GM12892 (cell line): ENCODE measurements at places on chromosomes 1 and 21.

GRCh38 chr1:5692664-5693063, 299.6 kb downstream of the NPHP4 start:
- no peak for DNase-seq

- no peak for DNase-seq
Measured at GRCh38 chr21:32803651-32804050, 32.1 kb upstream of the PAXBP1 start.

- DNase-seq, result no peak
Measured at GRCh38 chr1:109807822-109808680, 44.3 kb upstream of the EPS8L3 start.

GRCh38 chr1:98373056-98373455, 288.5 kb upstream of the SNX7 start:
- DNase-seq, result no peak

DNA sequence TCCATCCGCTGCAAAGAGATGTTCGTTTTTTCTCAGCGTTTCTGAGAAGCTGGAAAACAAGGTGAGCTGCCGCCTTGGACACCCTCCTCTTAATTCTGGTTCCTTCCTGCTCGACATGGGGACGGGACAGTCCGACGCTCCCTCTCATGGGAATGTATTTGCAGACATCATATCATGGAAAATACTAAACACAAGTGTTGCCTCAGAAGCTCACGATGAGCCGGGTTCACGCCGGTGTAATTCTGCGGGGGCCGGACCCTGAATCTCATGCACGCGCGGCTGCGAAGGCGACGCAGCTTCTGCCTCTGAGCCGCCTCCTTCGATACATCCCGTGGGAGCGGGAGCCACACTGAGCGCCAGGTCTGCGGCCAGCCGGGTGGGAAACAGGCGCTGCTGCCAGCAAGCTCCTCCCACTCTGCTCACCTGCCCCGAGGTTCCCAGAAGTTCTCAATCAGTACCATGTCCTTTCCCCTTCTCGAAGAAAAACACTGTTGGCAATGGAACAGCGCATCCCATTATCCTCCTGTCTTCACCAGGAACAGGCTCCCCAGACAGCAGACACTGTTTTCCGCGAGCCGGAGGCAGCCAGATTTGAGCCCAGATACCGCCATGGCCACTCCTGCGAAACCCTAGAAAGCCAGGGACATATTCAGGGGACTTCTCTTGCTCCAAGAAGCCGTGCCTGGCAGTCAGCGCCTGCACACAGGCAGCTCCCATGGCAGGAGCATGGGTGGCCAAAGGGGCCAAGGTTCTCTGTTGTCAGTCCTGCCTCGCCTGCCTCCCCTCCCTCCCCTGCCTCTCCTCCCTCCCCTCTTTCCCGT, 98.0 kb downstream of the WDR4 start:
- DNase-seq, result no peak

GRCh38 chr1:118993700-118994026, 5.5 kb upstream of the TBX15 start:
- DNase-seq, result no peak

DNA sequence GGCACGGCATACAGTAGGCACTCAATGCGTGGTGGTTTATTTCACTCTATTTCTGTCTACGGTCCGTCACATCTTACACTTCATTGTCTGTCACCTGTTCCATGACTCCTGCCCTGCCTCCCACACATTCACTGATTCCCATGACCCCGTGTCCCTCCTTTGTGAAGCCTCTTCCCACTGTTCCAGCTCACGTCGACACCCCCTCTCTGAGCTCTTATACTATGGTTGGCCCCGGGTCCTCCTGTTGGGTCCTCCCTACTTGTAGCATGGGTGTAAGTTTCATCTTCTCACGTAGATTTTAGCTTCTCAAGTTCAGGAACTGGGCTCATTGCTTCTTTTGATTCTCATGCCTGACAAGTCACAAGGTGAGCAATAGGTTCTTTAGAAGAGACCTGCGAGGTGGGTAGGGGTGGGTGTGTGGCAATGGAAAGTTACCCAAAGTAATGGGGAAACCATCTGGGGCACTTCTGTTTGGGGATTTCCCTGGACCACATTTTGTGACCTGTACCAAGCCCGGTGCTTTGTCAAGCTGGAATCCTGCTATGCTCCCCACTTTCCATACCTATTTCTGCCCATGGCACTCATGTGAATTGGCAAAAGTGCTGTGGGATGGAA, 22.1 kb upstream of the IL10 start:
- no peak for DNase-seq

GRCh38 chr1:76494807-76495206, 372.5 kb upstream of the ST6GALNAC5 start:
- DNase-seq, result no peak

DNA sequence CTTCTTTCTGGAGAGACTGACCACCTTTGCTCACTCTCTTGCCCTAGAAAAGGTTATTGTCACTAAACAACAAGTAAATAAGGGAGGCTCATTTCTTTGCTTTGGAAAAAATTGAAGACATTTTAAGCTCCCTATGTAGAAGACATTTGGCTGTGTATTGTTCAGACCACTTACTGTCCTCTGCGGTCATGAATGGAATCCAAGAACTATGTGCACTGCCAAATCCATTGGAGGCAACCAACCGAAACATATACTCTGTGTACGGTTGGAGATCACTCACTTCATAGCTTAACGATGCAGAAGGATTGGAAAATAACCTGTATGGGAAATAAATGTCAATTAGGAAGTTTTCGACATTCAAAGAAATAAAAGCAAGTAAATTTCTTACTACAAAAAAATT, 332.8 kb downstream of the KCTD3 start:
- DNase-seq, result no peak

GRCh38 chr1:233750139-233750538, 136.2 kb downstream of the KCNK1 start:
- no peak for DNase-seq

GRCh38 chr1:228927946-228928898, 192.9 kb downstream of the RHOU start:
- no peak for DNase-seq

DNA sequence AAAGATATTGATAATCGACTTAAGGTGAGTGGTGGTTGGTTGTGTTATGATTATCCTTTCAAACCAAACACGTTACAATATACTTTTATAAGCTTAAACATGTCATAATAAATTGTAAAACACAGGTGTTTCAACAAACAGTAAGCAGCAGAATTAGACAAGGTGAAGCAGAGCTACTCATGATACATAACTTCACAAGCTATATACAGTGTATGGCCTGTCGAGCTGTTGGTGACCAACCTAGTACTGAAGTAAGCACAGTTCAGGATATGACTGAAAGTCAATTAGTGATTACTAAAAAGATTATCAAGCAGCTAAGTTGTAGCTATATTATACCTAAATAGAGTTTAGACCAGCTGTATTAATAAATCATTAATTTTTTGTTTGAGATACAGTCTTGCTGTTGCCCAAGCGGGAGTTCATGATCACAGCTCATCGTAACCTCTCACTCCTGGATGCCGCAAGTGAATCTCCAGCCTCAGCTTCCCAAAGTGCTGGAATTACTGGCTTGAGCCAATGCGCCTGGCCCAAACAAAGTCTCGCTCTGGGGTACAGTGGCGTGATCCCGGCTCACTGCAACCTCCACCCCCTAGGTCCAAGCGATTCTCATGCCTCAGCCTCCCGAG, 148.1 kb downstream of the EIF4G3 start:
- no peak for DNase-seq

- DNase-seq, result no peak
Measured at GRCh38 chr21:31213787-31214186, 130.3 kb downstream of the TIAM1 start.

- DNase-seq, result no peak
Measured at GRCh38 chr1:201543871-201544642, 5.1 kb downstream of the NAV1 start.

GRCh38 chr21:35641271-35642016, 418.9 kb downstream of the SETD4 start:
- no peak for DNase-seq
